ENCODE measurements at places on chromosomes 3 and 15.

DNA sequence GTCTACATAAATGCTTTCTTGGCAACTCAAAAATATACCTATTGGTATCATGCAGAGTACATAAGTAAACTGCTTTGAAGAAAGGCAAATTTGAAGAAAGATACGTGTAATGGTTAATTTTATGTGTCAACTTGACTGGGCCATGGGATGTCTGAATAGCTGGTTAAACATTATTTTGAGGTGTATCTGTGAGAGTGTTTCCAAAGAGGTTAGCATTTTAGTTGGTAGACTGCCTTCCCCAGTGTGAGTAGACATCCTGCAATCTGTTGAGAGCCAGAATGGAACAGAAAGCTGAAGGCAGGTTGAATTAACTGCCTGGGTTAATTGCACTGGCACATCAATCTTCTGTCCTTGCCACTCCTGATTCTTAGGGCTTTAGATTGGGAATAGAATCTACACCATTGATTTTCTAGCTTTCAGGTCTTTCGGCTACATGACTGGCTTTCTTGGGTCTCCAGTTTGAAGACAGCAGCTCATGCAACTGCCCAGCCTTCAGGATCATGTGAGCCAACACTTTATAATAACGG is 98.3 kb downstream of the CMSS1 start:
- no peak for DNase-seq

DNA sequence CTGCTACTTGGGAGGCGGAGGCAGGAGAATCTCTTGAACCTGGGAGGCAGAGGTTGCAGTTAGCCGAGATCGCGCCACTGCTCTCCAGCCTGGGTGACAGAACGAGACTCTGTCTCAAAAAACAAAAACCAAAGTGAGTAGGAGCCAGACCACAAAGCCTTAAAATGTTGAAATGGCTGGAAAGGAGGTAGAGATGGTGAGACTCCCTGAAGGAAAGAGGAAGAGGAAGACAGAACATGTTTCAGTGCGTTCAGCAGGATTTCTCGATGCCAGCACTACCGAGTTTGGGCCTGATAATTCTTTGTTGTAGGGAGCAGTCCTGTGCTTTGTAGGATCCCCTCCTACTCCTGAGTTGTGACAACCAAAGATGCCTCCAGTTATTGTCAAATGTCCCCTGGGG is 189.9 kb downstream of the AKAP13 start:
- no peak for DNase-seq

DNA sequence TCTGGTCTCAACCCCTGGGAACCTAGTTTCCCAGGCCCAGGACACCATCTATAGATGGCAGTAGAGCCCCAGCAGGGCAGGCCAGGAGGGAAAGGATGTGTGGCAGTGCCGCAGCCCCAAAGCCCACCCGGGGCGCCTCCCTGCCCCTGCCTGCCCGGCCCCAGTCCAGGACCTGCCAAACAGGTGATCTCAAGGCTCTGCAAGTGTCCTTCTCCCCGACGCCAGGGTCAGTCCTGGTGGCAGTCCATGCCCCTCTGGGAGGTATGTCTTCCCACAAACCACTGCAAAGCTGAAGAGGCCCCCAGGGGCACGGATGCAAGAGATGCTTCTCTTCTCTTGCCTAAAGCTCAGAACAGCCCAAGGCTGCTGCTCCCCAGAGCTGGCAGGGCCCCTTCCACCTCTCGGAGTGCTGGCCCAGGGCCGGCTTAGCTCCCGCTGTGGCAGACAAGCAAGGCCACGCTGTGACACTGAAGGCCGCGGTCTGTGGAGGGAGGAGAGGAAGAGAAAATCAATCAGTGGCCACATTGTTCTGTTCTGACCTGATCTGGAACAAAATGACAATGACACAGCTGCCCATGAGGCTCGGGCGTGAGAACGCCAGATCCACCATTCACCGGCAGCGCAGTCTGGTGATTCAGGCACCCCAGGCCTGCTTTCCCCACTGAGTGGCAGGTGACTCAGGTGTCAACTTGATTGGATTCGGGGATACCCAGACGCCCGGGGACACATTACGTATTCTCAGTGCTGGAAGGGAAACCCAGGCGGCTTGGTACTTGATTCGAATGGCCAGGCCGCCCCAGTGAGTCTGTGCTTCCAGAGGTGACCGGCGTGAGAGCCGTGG is 34.0 kb downstream of the KLHL25 start:
- DNase-seq: no peak

GRCh38 chr3:139332092-139332491 is 11.7 kb upstream of the MRPS22 start:
- DNase-seq: no peak

- DNase-seq: no peak
Observed at GRCh38 chr3:64300790-64301423, 75.6 kb upstream of the PRICKLE2 start.
